Stimulated activated CD8-positive, alpha-beta memory T cell treated with anti-CD3 and anti-CD28 coated beads, Interleukin-12 subunit alpha, Interleukin-12 subunit beta, amount 100 ng/mL, for 1 hour (primary cell): ENCODE measurements at places on chromosomes 3 and 15.

GRCh38 chr3:15055019-15055557, 10.0 kb downstream of the MRPS25 start:
- peak; percentile 25 for DNase-seq

GRCh38 chr3:129626744-129627349, 20.4 kb upstream of the PLXND1 start:
- DNase-seq = no peak

GRCh38 chr3:28933337-28933736, 347.5 kb upstream of the RBMS3 start:
- no peak for DNase-seq

GRCh38 chr3:13072239-13072599, 1.0 kb downstream of the IQSEC1 start:
- DNase-seq = no peak

GRCh38 chr3:99529265-99529664, 109.1 kb upstream of the COL8A1 start:
- DNase-seq = no peak

DNA sequence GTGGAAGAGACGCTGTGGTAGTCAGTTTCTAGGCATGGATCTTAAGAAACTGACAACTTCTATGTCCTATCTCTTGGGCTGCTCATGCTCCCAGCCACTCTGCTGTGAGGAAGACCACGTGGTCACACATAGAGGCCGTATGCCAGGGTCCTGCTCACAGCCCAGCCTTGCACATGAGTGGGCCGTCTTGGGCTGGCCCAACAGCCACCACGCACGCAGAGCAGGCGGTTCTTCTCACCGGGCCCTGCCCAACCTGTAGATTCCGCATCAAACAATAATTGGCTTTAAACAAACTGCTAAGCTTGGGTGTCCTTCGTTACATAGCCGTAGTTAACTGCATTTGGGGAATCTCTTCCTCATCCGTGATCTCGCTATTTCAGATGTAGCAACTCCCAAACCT, 26.0 kb downstream of the SLC41A3 start:
- no peak for DNase-seq
